GM20000 (cell line): ENCODE measurements at places on chromosomes 1 and 21.

DNA sequence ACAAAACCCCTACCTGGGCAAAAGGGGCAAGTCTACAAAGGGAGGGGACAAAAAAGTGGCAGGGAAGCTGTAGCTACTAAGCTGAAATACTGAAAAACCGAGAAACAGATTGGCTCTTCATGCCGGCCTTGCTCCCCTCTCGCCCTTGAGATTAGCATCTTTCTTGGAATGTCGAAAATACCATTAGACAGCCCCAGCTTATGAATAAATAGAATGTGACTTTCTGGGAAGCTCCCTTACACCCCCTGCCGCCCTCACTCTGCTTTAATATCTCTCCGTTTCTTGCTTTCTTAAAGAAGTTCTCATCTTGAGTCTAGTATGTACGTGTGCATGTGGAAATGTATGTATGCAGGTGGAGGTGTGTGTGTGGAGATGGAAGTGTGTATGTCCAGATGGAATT is 14.1 kb downstream of the TRAF3IP3 start:
- DNase-seq: no peak

- DNase-seq: no peak
These were observed 1597.8 kb downstream of the PLA2G4A start for GRCh38 chr1:188426561-188426960.

DNA sequence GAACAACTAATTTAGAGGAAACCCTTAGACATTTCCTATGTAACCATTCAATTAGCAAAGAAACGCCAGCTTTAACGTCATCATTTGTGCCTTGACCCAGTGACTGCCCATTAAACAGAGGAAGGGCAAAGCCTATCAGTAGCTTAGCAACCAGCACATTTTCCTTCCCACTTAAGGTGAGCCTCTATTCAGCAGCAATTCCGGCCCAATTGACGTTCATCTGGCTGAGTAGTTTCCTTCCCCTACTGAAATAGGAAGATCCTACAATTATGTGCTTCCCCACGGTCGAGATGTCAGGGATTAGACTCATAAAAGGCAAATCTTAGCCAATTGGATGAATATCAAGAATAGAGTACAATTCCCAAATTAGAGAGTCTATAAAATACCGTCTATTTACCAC is 482.1 kb upstream of the ADAMTS5 start:
- DNase-seq: no peak

DNA sequence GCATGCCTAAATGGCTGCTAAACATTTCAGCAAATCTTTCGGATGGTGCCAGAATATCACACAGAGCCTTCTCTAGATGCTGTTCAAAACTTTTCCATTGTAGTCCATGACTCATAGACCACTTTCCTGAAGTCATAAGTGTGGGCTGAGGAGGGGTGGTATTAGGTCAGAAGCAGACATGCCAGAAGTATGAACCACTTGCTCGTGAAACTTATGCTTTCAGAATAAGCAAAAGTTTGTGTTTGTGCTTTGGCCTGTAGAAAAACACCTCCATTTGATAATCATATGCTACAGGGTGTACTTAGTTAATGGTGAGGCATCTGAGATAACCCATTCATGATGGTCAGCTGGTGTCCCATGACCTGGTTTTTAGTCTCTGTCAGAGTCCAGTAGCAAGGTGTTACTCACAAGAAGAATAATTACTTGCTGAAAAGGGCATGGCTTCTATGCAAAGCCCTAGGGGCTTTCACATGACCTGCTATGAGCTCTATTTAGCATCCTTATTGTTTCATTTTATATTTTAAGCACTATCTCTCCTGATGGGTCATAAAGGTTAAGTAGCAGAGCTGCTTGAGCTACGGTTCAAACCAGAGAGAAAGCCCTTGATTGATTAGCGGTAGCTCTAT is 183.1 kb upstream of the IVNS1ABP start:
- no peak for DNase-seq

DNA sequence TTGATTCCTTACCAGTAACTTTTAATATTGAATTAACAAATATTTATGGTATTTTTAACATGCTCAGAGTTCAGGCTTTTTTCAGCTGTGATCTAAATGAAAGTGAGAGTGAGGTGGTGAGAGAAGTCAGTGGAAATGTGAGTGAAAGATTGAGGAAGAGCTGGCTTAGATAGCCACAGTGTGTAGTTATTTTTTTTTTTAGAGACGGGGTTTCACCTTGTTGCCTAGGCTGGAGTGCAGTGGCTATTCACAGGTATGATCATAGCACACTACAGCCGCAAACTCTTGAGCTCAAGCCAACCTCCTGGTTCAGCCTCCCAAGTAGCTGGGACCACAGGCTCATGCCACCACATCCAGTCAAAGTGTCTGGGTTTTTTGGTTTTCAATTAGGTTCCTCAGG is 10.9 kb downstream of the RNF11 start:
- DNase-seq: peak; percentile 75

DNA sequence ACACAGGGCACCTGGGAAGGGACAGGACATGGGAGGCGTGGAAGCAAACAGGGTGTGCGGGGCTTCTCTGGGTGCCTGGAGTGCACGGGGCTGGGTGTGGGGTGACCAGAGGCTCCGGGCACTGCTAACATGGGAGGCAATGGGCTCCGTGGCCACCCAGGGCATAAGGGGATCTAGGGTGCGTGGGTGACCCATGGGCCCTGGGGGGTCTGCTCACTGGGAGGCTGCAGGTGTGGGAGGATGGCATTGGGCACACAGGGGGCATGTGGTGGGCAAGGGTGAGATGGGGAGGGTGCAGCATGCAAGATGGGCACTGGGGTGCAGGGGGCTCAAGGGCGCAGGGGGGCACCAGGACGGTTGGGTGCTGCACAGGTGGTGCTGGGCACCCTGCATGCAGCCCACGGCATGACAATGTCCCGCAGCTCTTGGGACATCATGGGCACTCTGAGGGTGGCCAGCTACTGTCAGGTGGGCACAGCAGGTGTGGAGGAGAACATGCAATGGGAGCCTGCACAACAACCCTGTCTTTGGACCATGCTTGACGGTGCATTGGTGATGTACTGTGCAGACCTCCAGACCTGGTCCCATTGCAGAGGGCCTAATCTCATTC is 15.1 kb downstream of the TRIM11 start:
- no peak for DNase-seq

GRCh38 chr1:60071296-60071695 is 2.3 kb downstream of the C1orf87 start:
- DNase-seq: no peak

GRCh38 chr1:181992072-181992471 is 69.4 kb downstream of the ZNF648 start:
- no peak for DNase-seq

- DNase-seq: no peak
These were observed 48.9 kb downstream of the INKA2 start for GRCh38 chr1:111690306-111690617.

DNA sequence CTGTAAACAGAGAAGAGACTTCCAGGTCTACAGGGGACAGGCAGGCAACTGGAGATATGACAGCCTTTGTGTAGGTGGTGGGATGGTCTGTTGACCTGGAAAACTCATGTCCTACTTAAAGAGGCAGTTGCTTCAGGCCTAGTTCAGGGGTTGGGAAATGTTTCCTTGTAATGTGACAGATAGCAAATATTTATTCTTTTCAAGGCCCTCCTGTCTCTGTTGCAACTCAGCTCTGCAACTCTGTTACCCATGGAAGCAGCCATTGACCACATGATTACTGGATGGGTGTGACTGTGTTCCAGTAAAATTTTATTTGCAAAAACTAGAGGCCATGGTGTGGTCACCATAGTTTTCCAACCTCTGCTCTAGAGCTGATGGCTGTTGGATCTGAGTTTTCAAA is 341.9 kb downstream of the PTBP2 start:
- no peak for DNase-seq

GRCh38 chr1:246794048-246794827 is 70.0 kb downstream of the SCCPDH start:
- no peak for DNase-seq

GRCh38 chr1:212021563-212021962 is 13.8 kb downstream of the INTS7 start:
- no peak for DNase-seq

GRCh38 chr21:25280061-25280460 is 327.2 kb downstream of the MRPL39 start:
- DNase-seq: no peak

- no peak for DNase-seq
These were observed 11.5 kb downstream of the TMPRSS3 start for GRCh38 chr21:42384156-42384945.
